Stimulated activated CD8-positive, alpha-beta memory T cell treated with anti-CD3 and anti-CD28 coated beads, Interleukin-7, amount 100 ng/mL, for 1 hour (primary cell): ENCODE measurements at places on chromosomes 16 and 17.

- DNase-seq: no peak
These were observed 75.3 kb upstream of the COX10 start for GRCh38 chr17:13994050-13994449.

DNA sequence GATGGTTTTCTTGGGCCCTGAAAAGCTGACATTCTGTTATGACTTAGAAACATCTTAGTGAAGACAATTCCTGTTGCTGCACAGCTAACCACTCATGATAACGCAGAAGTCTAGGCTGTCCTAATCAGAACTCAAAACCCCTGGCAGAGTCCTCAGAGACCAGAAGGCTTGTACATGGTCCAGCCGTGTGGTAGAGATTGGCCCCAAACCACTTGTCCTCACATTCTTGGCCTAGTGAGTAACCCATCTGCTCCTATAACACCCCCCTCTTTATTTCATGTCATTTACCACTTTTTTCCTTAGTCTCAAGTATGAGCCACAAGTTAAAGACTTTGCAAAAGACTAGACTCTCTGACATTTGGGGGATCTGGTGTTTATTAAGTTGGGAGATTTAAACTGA is 116.5 kb upstream of the ADAMTS18 start:
- no peak for DNase-seq

- DNase-seq: peak; percentile 57
These were observed 9.6 kb downstream of the IL32 start for GRCh38 chr16:3074860-3075522.

DNA sequence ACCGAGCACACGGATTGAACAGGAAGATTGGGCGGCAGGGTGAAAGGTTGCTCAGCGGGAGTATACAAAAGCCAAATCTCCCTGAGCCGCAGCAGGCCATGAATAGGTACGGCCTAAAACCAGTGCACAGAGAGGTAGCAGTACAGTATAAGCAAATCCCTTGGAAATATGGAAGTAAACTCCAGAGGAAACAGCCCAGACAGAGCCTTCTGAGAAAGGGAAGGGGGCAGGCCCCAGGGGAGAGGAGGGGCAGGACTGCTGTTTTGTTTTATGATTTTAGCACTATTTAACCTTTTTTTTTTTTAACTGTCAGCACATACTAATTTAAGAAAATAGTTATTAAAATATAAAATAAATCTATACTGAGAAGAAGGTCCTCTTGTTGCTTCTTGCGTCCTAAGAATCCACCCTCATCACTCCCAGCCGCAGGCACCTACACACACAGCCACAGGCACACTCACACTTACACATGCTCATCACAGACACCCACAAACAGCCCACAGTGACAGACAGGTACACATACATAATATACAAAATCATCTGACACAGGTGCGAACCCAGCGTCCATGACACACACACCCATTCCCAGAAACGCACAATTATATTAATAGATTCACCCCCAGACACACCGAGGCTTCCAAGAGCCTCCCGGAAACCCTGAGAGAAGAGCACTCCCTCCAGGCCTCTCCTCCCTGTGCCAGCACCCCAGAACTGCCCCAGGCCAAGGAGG is 12.8 kb downstream of the PLXDC1 start:
- DNase-seq: no peak

DNA sequence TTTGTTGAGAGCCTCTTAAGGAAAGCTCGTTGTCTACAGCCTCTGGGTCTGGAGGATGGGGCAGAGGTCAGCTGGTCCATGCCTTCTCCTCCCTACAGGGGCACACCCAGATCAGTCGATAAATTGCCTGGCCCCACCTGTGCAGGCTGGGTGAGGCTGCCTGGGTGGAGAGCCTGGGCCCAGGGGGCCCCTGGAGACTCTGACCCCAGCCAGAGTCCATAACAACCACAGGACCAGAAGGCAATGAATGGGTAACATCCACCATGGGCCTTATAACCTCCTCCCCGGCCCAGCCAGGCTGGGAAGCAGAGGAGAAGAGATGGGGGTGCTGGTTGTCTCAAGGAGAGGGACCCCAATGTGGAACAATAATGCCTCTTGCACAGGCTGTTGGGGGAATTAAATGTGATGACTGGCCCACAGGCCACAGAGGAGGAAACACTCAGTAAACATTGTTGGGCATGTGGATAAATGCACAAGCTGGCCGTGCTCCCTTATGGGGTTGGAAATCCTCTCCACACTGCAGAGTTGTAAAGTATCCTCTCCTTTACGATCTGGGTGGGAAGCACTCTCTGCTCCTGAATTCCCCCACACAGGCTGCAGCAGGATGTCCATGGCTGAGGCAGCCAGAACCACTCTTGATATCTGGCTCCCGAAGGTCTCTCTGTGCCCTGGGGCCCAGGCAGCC is 56.7 kb upstream of the TOB1 start:
- no peak for DNase-seq

GRCh38 chr17:80114758-80115157 is 13.4 kb downstream of the GAA start:
- DNase-seq: no peak

- no peak for DNase-seq
These were observed 694 bp downstream of the MRPL27 start for GRCh38 chr17:50372222-50372757.

DNA sequence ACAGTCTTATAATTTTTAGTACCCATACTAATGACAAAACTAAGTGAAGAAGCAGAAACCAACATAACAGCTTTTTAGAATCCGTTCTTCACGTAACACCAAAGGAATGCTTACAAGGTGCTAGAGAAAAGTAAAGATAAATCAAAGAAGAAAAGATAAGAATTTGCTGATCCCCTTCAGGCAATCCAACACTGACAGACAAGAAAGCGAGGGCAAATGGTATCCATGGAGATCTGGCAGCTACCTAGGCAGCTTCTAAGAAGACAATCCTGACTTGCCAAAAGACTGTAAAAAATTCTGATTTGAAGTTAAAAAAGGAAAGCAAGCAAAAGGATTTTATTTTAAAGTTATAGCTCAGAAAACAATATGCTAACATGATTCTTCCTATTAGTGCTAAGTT is 14.6 kb downstream of the BBS2 start:
- no peak for DNase-seq

GRCh38 chr16:2226245-2226793 is 2.9 kb downstream of the E4F1 start:
- DNase-seq: no peak

- DNase-seq: no peak
These were observed 158.1 kb upstream of the ASIC2 start for GRCh38 chr17:33451221-33451620.

- no peak for DNase-seq
These were observed 632 bp upstream of the RTN4RL1 start for GRCh38 chr17:2025622-2026309.

- no peak for DNase-seq
These were observed 1.9 kb downstream of the CMC2 start for GRCh38 chr16:81004646-81005353.

DNA sequence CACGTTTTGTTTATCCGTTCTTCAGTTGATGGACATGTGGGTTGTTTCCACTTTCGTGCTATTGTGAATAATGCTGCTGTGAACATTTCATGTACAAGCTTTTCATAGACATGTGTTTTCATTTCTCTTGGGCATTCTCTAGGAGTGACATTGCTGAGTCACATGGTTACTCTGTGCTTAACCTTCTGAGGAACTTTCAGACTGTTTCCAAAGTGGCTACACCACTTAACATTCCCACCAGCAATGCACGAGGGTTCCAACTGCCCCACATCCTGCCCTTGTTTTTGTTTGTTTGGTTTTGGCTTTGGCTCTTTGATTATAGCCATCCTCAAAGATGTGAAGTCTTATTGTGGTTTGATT is 14.2 kb upstream of the PEMT start:
- DNase-seq: no peak

DNA sequence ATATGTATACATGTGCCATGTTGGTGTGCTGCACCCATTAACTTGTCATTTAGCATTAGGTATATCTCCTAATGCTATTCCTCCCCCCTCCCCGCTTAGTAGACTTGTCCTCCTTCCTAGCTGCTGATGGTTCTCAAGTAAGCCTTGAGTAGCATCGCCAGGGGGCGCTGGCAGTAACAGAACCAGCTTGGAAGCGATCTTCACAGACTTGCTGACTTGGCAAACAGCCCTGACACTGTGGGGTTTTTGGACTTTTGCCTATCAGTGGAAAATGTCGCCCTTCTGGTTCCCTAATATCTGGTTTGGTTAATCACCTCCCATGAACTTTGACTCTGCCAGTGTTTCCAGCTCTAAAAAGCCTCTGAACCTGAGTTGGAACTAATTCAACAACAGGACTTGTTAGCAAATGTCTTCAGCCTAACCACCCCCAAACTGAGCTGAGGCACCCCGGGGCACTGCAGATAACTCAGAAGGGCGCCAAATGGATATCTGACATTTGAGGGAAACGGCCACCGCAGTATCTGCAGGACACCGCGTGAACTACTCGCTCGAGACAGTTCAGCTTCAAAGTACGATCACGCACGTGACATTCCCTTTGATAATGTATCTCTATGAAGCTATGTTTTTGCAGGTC is 15.4 kb upstream of the SPATA32 start:
- DNase-seq: peak; percentile 85

GRCh38 chr17:31089471-31089870 is 5.3 kb upstream of the NF1 start:
- no peak for DNase-seq
